ENCODE measurements at places on chromosomes 12 and 14. TPM values are rescaled to one million over a fixed set of nuclear protein-coding genes. Genes with fewer than 3 reads are reported as not detected.

Gene GLS2
- total RNA-seq = not detected

Gene SLC6A13
- total RNA-seq = not detected

DNA sequence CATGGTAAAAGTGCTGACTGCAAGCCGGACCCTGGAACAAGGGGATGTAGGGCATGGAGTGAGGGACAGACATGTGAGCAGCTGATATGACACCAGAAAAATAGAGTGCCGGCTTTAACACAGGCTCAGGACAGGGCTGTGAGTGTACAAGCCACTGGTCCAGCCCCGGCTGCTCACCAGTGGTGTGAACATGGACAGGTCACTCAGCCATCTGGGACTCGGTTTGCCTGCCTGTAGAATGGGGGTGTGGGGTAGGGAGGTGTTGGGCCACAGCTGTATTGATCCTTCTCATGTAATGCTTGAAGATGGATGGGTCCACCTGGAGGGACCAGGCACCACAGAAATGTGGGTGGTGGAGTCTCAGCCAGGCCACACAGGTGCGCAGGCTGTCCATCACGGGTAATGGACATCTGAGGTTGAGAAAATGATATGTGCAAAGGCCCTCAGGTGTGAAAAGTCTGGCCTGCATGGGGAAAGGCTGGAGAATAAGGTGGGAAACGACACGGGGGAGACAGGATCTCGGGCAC is 10.6 kb upstream of the KRT74 start:
- DNase-seq = no peak

DNA sequence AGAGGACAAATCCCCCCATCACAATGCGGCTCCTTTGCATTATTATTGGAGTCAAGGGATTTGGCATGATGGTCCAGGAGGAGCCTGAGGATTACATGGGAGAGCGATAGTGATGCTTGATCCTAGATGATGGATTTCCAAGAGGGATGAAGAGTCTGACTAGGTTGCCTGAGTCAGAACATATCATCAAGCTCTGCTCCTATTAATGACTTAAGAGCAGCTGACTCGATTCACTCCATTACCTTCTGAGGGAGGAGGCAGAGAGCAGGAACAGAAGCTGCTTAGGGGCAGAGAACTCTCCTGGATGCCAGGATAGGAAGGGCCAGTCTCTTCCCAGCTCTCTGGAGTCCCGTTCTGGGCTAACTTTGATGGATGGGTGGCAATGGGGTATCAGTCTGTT is 54.0 kb upstream of the CISTR start:
- no peak for DNase-seq

DNA sequence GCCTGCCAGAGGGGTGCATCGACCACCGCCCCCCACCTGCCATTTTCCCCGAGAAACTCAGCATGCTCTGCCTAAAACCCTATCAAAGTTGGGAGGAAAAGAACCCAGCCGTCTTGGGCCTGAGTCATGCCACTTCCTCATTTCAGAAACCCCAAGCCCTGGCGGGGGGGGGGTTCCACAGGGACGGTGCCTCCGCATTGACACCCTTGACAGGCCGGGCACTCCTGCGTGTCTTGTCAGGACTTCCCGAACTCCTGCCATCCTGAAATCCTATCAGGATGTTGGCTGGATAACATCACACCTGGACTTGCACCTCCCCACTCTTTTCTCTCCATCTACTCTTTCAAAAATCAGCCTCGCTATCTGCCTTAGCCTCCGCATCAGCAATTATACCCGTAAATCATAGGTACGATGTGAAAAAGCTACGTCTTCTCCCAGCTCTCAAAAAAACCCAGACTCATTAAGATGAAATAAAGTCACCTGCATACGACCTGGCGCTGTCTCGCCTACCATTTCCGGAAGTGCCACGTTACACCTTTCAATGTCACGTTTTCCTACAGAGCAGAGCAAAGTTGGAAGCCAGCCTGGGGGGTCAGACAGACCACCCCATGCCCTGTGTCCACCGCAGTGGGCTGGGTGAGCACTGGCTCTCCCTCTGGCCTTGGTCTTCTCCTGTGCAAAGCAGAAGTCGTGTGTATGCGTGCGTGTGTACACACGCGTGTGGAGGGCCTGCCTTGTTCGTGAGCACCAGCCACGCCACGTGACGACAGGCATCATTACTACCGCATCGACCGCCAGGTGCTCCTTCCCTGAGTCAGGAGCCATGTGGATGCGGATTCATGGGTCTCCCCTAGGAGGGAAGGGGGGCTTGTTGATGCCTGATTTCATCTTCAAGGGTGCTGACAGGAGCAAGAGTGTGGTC is 96.7 kb downstream of the RFLNA start:
- peak; percentile 65 for DNase-seq

GRCh38 chr12:131075194-131075593 is 121.5 kb downstream of the ADGRD1 start:
- no peak for DNase-seq

Data from fibroblast of villous mesenchyme (primary cell).